ENCODE measurements at places on chromosomes 3 and 15.

GRCh38 chr3:101303089-101303731 lies 17.2 kb downstream of the IMPG2 start:
- no peak for DNase-seq

GRCh38 chr3:186108106-186108940 lies 566 bp downstream of the ETV5 start:
- peak; percentile 92 for DNase-seq

DNA sequence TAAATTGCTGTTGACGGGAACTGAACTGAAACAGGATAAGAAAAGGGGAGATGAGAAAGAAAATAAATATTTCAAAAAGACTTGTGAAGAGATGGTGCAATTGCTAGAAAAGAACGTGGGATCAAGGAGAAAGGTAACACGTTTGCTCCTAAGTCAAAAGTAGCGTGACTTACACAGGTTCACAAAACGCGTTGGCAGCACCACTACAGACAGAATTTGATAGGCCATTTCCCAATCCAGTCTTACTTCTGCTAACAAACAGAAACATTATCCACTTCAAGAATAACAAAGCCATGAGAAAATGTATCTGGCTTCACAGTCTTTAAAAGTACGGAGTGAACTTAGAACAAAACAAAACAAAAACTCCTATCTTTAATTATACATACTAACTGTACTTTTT lies 75.5 kb downstream of the DPH6 start:
- no peak for DNase-seq

GRCh38 chr3:191263365-191263764 lies 64.3 kb downstream of the OSTN start:
- DNase-seq, result no peak

DNA sequence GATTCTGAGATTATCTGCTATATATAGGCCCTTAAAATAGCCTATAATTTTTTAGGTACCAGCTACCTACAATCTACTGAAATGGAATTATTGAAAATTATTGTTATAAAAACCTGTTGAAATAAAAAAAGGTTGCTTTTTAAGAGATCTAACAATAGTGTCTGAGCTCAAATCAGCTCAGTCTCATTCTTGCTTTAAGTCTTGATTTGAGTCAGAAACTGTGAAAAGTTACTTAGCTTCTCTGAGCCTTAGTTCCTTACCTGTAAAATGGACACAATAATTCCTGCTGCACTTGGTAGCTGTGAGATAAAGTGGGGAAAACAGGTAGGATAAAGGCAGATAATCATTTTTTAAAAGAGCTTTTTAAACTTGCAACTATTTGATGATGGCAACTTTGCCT lies 118.8 kb upstream of the UBE2E2 start:
- no peak for DNase-seq

DNA sequence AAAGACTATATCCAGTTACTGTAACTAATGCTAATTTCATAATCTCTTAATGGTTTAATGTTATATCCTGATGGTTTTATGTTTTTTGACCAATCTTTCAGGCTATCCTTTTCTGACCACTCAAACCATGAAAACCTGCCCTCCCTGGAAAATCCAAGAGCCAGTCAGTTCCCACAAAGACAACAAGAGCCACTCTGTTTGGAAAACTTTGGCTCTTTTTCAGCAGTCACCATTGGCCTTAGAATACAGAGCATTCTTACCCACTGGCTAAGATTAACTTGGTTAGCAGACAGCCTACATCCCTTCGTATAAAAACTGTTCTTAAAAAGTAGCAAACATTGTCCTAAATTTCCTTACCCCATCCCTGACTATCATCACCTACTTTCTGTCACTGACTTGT lies 32.9 kb downstream of the ALCAM start:
- DNase-seq, result no peak

DNA sequence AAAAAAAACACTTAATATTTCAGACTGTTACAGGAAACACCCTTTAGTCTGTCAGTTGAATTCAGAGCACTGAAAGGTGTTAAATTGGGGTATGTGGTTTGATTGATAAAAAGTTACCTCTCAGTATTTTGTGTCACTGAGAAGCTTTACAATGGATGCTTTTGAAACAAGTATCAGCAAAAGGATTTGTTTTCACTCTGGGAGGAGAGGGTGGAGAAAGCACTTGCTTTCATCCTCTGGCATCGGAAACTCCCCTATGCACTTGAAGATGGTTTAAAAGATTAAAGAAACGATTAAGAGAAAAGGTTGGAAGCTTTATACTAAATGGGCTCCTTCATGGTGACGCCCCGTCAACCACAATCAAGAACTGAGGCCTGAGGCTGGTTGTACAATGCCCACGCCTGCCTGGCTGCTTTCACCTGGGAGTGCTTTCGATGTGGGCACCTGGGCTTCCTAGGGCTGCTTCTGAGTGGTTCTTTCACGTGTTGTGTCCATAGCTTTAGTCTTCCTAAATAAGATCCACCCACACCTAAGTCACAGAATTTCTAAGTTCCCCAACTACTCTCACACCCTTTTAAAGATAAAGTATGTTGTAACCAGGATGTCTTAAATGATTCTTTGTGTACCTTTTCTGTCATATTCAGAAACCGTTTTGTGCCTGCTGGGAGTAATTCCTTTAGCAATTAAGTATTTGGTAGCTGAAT lies 17.9 kb downstream of the TMEM43 start:
- DNase-seq, result no peak

DNA sequence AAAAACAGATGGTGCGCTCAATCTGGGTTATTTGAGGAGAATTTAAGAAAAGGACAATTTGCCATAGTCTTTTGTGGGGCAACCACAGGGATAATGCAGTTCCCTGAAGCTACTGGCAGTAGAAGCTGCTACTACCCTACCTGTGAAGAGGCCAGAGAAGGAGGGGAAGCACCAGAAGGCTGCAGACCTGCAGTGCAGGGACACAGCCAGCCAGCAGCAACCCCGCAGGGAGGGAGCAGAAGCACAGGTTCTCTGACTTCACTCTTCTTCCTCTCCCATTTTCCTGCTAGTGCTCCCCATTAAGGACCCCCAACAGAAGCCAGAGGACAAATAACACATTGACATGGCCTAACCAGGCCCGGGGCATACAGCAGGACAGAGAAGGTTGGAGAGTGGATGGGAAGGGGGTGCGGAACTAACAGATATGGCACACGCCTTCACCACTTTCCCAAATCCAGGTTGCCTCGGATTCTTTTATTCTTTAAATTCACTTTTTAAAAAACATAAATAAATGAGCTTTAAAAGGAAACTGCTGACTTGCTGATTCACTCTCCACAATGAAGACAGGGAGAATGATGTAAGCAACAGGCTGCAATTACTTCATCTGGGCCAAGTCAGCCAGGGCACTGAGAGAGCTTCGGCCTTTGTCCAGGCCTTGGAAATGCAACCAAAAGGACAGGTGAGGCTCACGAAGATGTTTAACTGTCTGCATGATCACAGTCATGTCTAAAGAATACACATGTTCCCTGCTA lies 30.1 kb downstream of the POPDC2 start:
- DNase-seq, result no peak

- no peak for DNase-seq
Observed at GRCh38 chr3:81152156-81152555, 609.3 kb downstream of the GBE1 start.

- no peak for DNase-seq
Observed at GRCh38 chr3:170802164-170803151, 67.5 kb downstream of the RPL22L1 start.

- no peak for DNase-seq
Observed at GRCh38 chr3:113783980-113784379, 37.1 kb downstream of the ATP6V1A start.

DNA sequence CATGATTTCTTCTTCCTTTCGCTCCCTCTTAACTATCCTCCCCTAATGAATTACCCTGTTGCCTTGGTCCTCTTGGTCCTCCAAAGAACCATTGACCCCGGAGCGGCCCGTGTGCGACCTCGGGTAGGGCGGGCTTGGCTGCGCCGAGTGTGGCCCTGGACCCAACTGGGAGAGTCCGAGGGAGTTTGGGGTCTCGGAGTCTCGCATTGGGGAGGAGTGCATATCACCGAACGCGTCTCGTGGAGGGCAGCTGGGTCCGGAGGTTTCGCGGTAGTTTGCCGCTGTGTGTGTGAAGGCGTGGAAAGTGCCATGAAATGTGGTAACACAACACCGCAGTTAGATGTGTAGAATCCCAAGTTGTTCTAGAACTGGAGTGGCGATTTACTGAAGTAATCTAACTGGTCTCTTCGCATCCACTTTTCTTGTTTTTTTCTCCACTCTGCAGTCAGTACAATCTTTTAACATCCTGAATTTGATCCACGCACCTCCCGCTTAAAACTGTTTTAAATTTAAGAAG lies 363 bp downstream of the GTF2E1 start:
- DNase-seq, result no peak

DNA sequence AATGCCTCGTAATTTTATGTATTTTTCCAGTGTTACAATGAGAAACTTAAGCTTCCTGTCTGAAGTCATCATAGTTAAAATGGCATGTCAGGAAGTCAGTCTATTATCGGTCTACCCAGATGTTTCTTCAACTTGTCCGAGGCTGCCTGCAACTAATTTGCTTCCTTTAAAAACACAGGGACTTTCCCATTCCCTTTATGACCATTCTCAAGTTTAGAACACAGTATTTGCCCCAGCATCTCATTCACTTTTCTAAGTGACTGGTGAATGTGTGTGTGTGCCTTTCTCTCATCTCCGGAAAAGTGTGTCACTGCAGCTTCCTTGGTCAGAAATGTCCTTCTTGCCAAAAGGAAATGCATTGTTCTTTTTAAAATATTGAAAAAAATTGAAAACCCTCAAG lies 466.6 kb downstream of the RAP2B start:
- DNase-seq, result no peak

DNA sequence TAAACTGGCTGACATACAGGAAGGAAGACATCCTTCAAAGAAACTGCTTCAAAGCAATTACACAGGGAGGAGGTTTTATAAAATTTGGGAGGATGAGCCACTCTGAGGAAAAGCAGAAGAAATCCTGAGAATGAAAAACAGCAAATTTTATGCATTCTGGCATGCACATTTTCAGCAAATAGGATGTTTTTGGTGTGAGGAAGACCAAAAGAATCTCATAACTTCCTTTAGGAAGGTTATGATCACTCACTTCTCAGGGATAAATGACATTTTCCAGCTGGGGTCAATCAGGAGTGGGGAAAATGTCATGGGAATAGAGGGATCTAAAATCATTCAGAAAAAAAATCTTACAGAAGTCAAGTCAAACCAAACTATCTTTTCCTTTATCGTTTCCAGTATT lies 371.7 kb upstream of the CNTN6 start:
- DNase-seq, result no peak

DNA sequence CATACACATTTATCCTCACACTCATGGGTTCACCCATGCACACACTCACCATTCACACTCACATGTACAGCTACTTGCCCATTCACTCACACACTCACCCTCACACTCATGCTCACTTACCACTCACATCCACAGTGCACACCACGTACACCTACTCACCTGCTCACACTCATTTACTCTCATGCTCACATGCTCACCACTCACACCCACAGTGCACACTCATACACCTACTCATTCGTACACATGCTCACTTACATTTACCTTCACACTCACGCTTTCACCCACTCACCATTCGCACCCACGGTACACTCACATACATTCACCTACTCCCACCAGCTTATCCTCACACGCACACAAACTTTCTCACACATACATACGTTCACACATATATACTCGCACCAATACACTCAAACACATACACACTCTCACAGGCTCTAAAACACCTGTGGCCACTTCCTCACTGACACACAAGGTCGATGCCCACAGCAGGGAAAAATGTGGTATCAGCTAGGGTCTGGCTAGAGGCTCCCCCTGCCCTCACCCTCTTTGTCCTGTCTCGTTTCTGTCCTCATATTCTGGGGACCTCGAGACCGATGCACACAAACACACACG lies 46.0 kb downstream of the NUP210 start:
- no peak for DNase-seq

GRCh38 chr3:78571486-78571885 lies 1196.3 kb downstream of the ROBO1 start:
- DNase-seq, result no peak

- DNase-seq, result no peak
Observed at GRCh38 chr3:2686816-2687502, 423.2 kb downstream of the IL5RA start.

- DNase-seq, result no peak
Observed at GRCh38 chr3:71064291-71064955, 519.1 kb downstream of the FOXP1 start.

DNA sequence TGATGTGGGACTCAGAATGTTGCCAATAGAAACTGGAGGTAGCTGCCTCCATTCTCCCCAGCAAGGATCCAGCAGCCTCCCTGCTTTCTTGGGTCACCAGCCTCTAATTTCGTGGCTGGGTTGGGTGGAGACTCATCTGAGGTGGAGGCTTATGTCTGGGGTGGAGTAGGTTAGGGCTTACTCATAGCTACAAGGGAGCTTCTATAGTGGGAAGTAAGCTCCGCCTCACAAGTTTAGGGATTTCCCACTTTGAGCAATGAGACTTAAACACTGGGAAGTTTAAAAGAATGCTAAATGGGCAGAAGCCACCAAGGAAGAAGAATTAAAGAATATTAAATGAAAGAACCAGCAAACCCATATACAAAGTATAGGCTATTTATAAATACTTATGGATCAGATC lies 63.8 kb downstream of the GJD2 start:
- no peak for DNase-seq

- DNase-seq, result no peak
Observed at GRCh38 chr3:172513488-172513887, 9.7 kb downstream of the TNFSF10 start.

- DNase-seq, result peak; percentile 76
Observed at GRCh38 chr3:129651435-129652202, 45.1 kb upstream of the PLXND1 start.

DNA sequence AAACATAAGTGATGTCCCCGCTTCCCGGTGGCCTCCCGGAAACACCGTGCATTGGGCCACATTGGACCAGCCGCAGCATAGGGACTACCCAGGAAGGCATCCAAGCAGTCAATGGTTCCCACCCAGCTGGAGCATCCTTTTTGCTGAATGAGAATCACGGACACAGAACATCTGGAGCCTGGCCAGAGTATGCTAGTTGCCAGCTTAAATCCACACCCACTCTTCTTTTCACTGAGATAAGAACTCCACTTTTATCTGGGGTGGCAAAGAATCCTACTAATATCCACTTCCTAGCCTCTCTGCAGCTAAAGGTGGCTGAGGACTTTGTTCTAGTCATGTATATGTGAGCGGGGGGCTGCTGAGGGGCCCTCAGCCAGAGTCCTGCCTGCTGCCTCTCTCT lies 95.2 kb upstream of the PLXNA1 start:
- DNase-seq, result no peak

- DNase-seq, result peak; percentile 49
Observed at GRCh38 chr15:20340931-20341661, 200.5 kb downstream of the GOLGA6L6 start.

- DNase-seq, result no peak
Observed at GRCh38 chr15:28919679-28920655, 34.2 kb downstream of the APBA2 start.

GRCh38 chr3:139564294-139564861 lies 24.8 kb upstream of the RBP1 start:
- peak; percentile 62 for DNase-seq

GRCh38 chr3:143363949-143364348 lies 244.4 kb downstream of the CHST2 start:
- no peak for DNase-seq

All from BE2C (cell line).